Renal cortex interstitium (tissue), 15 donors: ENCODE measurements at places on chromosomes 6 and 20. TPM values are rescaled to one million over a fixed set of nuclear protein-coding genes. Genes with fewer than 3 reads are reported as not detected.
A peak's percentile ranks its signal among the peaks of the same experiment; 100 is the strongest.

DNA sequence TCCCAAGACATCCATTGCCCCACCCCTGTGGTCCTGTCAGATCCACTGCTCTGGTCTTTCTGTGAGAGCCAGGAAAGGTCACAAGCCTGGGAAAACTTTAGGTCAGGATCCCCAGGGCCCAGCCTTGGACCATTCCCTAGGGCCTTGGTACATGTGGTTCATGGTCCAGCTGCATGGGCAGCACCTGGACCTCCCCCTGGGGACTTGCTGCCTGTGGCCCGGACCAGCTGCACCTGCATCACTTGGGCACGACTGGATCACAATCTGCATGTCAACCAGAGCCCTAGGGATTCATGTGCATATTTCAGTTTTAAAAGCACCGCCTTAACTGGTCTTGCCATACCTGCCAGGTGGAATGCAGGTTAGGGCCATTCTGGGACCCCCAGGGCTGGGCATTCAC is 44.3 kb upstream of the MC3R start:
- no peak for DNase-seq

GRCh38 chr6:23826572-23826971 is 299.4 kb upstream of the NRSN1 start:
- DNase-seq: no peak

DNA sequence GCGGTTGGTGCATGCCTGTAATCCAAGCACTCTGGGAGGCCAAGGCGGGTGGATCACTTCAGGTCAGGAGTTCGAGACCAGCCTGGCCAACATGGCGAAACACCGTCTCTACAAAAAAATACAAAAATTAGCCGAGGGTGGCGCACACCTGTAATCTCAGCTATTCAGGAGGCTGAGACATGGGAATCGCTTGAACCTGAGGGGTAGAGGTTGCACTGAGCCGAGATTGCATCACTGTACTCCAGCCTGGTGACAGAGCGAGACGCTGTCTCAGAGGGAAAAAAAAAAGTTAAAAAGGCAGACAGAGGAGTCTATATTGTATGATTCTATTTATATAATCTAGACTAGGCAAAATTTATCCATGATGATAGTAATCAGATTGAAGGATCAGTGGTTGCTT is 27.3 kb upstream of the PLCG1 start:
- no peak for DNase-seq

- DNase-seq: no peak
Measured at GRCh38 chr20:41304002-41304401, 13.5 kb downstream of the ZHX3 start.

- DNase-seq: peak; percentile 99
Measured at GRCh38 chr20:32357869-32358631, at the start of gene ASXL1. ASXL1 (plus strand) TSS chr20:32358331; CDS start chr20:32358776, 445 bp downstream.

DNA sequence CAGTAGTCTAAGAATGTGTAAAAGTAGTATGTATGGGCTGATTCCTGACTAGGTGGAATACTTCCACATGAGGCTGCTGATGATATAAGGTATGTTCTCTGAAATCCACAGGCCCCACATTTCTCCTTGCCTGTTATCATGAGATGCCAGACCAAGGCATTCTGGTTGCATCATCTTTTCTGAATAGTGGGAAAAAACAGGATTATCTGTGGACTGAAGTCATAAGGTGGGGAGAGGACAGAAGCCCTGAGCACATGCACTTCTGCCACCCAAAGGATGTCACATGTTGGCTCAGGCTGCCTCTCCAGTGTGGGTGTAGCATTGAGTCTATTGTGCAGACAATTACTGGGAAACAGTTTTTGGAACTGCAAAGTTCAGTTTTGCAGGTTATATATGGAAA is 184.5 kb upstream of the RAB32 start:
- no peak for DNase-seq

Gene C2
- polyA plus RNA-seq: 4.2 TPM

DNA sequence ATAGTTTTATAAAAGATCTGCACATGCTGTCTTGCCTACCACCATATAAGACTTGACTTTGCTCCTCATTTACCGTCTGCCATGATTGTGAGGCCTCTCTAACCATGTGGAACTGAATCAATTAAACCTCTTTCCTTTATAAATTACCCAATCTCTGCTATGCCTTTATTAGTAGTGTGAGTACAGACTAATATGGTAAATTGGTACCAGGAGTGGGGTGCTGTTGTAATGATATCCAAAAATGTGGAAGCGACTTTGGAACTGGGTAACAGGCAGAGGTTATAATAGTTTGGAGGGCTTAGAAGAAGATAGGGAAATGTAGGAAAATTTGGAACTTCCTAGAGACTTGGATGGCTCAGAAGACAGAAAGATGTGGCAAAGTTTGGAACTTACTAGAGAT is 64.2 kb upstream of the TFAP2D start:
- no peak for DNase-seq

Gene PKIB
- 1.7 TPM for polyA plus RNA-seq

Gene DEK
- 223 TPM for polyA plus RNA-seq

- no peak for DNase-seq
Measured at GRCh38 chr20:3890999-3891929, 2.1 kb downstream of the PANK2 start.

Gene MMP24
- 1.8 TPM for polyA plus RNA-seq

DNA sequence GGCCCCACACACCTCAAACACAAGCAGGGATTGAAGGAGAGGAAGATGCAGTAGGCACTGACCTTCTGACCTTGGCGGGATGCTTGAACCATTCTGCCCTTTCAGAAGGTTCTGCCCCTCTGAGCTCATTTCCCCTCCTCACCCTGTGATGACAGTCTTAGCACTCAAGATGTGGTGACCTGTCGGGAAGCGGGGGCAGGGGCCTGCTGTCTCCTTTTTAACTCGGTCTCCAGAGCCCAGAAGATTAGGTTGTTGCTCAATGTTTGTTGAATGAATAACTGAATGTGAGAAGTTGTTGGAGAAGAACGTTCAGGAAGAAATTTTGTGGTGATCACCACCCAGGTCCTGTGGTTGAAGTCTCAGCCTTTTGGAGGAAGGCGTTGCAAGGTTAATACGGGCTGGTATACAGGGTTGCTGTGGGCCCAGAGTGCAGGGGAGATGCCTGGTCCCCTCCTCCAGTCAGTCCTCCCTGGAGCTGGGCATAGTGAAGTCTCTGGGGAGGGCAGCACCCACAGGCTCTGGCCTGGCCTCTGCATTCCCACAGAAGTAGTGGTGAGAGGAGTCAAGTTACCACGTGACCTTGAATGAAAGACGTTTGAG is 49.7 kb upstream of the FUCA2 start:
- DNase-seq: no peak

DNA sequence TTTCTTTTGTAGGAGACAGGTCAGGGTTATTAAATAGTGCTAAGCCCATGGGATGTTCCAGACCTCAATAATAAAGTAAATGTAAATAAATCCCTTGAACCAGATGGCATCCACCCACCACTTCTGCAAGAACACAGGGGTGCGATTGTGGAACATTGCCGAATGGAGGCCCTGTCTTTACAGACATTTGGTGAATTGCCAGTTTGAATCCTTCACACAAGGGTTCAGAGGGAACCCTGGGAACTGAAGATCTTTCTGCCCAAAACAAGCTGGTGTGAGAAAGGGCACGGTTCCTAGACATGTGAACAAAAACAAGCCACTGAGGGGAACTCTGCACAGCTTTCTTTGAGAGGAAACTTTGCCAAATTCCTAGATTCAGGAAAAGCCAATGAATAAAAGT is 30.2 kb upstream of the RNF8 start:
- DNase-seq: no peak

DNA sequence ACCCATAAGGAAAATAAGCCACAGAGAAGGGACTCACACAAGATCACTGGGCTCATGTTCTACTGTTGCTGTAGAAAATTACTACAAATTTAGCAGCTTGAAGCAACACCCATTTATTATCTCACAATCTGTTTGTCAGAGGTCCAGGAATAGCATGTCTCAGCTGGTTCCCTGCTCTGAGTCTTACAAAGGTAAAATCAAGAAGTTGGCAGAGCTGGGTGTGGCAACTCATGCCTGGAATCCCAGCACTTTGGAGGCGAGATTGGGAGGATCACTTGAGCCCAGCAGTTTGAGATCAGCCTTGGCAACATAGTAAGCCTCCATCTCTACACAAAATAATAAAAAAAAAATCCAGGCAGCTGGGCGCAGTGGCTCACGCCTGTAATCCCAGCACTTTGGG is 28.5 kb upstream of the ZNF831 start:
- no peak for DNase-seq

GRCh38 chr6:44511126-44511525 is 123.6 kb downstream of the CDC5L start:
- no peak for DNase-seq

GRCh38 chr20:50635676-50636600 is 55.4 kb downstream of the RIPOR3 start:
- peak; percentile 53 for DNase-seq

Gene SLC22A3
- polyA plus RNA-seq: 5.5 TPM
